ENCODE measurements at places on chromosomes 6 and 20.

DNA sequence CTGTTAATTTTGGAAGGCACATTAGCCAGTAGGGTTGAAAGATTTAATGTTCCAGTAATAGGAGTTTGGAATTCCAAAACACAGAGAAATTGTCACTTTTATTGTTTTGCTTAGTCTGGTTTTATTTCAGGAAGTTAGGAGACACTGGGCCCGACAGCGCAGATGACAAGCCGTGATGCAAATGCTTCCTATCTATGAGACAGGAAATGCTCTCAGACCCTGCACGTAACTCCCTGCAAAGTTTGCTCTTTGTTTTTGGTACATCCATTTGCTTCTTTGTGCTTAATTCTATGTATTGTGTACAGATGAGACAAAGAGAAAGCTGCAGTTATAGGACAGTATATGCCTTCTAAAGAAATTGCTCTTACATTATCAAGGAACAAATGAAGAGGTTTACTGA, 201.6 kb upstream of the SGK1 start:
- no peak for DNase-seq

DNA sequence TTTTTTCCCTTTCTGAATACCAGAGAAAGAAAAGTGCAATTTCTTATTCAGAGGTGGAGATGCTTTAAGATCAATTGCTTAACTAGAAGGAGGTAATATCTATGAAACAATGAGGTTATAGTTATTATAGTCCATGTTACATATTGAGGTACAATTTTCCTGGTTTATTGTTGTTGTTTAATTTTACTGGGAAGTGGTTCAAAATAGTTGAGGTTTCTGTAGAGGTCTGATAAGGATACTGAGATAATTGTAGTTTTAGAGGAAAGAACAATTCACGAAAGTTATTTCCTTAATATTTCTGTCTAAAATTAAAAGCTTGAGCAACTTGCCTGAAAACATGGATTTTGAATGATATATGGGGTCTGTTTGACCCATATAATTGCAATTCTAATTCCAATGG, 51.4 kb downstream of the DOK5 start:
- DNase-seq, result no peak

- DNase-seq, result no peak
These were observed 91.5 kb upstream of the HIVEP1 start for GRCh38 chr6:11920566-11920965.

DNA sequence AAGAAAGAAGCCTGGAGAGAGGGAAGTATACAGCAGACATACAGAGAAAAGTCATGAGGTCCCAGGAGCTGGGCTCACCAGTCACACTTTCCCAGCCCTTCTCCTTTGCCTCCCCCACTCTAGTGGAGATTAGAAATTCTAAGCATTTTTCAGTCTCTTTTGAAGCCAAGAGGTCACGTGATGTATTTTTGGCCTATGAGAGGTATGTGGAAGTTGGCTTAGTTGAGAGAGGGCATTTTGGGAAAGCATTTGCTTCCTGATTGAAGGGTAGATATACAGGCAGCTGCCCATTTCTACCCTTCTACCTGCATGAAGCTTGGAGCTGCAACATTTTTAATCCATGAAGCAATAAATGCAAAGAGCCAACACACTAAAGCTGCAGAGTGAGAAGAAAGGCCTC, 106.0 kb upstream of the TNFAIP3 start:
- DNase-seq, result no peak

GRCh38 chr6:156440688-156441087, 336.5 kb upstream of the ARID1B start:
- no peak for DNase-seq

GRCh38 chr6:163634211-163635171, 220.0 kb downstream of the QKI start:
- DNase-seq, result no peak

DNA sequence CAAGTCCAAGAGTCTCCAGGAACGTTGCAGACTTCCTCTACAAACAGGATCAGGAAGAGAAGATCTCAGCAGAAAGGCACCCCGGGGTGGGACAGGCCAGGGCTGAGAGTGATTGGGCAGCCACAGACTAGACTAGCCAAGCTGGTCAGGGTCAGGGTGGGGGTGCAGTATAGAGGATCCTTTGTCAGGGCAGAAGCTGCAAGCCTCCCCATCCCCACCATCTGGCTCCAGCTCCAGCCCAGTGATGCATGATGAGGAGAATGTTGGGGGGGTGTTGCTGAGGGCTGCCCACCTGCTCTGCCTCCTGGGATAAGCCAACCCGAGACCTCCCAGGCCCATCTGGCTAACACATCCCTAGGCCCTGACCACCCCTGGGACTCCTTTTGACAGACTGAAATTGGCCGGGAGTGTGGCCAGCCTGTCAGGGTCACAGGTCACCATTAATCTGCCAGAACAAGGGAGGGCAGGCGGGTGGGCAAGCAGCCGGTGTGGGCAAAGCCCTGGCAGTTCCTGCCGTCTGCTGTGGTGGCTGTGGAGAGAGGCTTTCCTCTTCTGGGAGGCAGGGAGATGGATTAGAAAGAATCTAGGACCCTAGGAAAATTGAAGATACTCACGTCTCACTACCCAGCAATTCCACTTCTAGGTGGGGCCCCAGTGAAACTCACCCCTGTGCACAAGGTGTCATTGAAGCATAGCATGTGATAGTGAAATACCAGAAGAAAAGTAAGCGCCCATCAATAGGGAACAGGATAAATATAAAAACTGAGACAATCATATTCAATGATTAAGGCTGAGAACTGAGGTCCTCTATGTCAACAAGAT, 22.1 kb upstream of the SNTA1 start:
- no peak for DNase-seq

DNA sequence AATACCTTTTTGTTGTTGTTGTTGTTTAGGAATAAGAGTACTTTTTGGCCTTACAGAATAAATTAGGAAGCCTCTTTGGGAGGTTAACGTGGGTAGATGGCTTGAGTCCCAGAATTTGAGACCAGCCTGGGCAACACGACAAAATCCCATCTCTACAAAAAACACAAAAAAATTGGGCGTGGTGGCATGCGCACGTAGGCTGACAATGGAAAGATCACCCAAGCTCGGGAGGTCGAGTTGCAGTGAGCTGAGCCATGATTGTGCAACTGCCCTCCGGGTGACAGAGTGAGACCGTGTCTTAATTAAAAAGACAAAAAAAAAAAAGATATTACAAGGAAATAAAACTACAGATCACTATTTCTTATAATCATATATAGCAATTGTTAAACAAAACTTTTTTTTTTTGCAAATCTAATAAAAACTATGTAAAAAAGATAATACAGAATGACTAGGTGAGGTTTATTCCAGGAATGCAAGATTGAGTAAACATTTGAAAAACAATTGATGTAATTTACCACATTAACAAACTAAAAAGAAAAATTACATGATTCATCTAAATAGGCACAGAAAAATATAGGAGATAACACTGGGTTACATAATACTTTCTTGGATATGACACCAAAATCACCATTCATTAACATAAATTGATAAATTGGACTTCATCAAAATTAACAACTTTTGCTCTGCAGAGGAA, 43.6 kb upstream of the ASCC3 start:
- no peak for DNase-seq

DNA sequence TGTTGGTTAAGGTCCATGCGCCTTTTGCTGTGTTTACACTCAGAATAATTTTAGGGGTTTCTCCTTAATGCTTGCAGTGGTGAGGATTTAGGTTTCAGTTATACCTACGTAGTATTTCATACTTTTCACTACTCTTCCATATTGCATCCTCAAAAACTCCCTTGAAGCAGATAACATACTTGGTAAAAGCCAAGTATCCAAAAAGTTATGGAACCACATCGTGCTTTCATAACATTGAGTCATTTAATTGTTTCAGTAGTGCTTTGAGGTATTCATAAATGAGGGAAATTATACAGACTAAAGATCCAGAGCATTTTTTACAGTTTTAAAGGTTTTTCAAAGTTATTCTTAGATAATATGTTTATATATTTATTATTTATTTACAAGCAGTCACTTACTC, 4.0 kb upstream of the ATXN1 start:
- no peak for DNase-seq

GRCh38 chr6:47804821-47805220, 23.0 kb downstream of the OPN5 start:
- DNase-seq, result no peak

GRCh38 chr6:105794239-105794638, 291.9 kb upstream of the PRDM1 start:
- no peak for DNase-seq

DNA sequence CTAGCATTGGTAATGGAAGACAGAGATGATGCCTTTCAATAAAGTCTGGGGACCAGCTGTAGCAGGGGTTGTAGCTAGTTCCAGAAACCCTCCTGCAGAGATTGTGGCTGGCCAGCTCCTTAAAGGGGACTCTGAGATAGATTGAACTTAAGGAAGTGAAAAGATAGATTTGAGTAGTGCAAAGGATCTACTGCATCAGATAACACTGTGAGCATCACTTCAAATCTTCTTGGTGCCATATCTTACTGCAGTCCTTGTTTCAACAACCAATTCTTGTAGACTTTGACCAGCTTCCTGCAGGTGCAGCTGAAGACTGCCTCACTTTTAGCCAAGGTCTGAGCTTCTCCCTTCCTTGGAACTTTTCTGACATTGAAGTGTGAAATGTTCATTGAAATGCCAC, 14.8 kb upstream of the CEP162 start:
- no peak for DNase-seq

GRCh38 chr6:11333132-11333849, 100.8 kb upstream of the NEDD9 start:
- no peak for DNase-seq

All from immature natural killer cell (primary cell).